ENCODE measurements at places on chromosomes 2 and 18.

- no peak for DNase-seq
These were observed 96.0 kb downstream of the WDR7 start for GRCh38 chr18:56747032-56747658.

- no peak for DNase-seq
These were observed 178.0 kb downstream of the MCFD2 start for GRCh38 chr2:46737577-46737976.

DNA sequence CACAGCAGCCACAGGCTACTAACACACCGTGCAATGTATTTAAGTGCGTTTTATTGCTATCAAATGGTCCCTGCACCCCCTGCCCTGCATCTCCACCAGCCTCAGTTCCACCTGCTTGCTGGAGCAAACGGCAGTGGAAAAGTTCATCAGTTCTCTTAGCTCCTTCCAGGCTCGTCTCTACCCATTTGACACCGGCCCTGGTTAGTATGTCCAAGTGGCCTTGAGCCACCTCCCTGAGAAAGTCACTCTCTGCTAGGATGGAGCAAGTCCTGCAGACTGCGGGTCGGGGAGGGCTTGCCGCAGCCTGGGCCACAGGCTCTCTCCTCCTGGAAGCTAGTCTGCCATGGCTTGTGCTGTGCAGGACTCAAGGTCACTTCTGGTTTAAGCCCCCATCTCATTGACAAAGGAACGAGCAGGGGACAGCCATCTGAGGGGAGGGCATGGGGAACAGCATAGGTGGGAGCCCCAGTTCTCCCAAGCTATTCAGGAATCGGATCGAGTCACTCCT is 74.9 kb downstream of the RHOB start:
- no peak for DNase-seq

GRCh38 chr2:235793163-235793752 is 299.4 kb downstream of the AGAP1 start:
- no peak for DNase-seq

DNA sequence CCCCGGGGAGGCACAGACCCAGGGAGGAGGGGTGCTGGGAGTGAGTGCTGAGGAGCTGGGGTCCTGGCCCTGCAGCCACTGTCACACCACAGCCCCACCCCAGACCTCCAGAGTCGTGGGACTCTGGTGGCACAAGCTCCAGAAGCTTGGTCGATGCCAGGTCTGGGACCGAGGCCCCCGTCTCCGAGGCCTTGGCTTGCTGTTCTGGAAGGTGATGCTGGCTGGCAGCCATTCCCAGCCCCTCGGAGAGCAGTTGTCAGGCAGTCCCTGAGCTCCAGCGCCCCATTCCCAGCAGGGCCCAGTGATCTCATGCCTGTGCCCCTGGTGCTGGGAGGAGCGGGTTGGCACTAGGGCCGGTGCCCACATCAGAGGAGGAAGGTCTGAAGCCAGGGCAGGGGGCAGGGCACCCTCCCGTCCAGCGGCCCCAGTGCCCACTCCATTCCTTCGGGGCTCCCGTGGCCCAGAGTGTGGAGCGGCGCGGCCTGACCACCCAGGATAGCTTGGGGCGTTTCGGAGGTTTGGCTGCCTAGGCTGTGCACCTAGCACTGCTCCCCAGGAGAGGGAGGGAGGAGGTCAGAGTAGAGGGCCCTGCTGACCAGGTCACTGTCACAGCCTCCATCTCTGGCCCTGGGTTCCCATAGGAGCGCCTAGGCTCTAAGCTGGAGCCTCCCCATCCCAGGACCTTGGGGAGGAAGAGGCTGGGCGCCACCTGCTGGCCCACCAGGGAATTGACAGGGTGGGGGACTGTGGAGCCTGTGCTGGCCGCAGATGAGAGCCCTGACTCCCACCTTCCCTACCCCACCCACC is 16.8 kb upstream of the ALPI start:
- no peak for DNase-seq

- DNase-seq: no peak
These were observed 305.2 kb downstream of the CDH2 start for GRCh38 chr18:27871726-27872125.

- DNase-seq: no peak
These were observed 1.3 kb upstream of the KCMF1 start for GRCh38 chr2:84969511-84970209.

DNA sequence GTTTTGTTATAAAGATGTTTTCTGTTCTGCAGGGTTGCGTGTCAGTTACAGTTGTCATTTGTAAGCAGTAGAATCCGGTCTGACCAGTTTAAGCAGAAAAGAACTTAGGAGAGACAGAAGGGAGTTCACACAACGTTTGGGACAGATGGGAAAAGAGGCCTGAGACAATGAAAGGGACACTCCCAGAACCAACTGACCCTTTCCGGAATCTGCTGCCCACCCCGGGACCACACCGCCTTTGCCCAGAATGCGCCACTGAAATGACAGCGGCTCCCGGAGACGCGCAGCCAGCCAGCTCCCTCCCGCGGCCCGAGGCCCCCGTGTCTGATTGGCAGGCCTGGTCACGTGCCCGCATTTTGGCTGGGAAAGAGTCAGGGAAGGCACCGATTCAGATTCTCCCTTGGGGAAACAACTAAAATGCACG is 244.6 kb downstream of the BCL2 start:
- peak; percentile 45 for DNase-seq

DNA sequence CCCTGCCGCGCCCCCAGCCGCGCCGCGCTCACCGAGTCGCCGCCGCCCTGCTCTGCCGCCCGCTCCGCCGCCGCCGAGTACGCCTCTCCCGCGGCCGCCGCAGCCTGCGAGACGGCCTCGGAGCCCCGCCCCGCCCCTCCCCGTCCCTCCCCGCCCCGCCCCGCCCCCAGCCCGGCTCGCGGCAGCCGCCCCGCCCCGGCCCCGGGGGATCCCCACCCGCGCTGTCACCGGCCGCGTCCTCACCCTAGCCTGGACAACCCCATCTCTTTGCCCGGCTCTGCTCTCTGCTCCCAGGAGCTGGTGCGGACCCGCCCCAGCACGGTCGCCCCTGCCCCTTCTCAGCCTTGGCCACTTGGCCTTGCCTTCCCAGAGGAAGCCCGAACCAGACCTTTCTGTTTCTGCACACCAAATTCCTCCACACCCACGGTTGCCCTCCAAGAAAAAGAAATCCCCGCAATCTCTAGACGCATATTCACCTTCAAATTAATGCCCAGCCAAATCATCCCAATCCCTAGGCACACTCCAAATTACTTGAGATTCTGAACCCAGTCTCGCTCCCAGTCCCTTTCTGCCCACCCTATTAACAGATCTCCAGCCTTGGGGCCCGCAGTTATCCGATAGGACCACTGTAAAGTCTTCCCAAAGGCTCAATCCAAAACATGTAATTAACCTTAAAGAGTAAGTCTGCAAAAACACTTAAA is at the start of gene CYRIA:
Gene CYRIA, minus strand, starts transcription at position 87 of the 701 bp plus-strand sequence. CDS start 77,715 bp downstream, outside the sequence.
- no peak for DNase-seq

All from brain microvascular endothelial cell (primary cell).